Right lung (tissue), 10 donors: ENCODE measurements at places on chromosomes 4 and X. TPM values are rescaled to one million over a fixed set of nuclear protein-coding genes. Genes with fewer than 3 reads are reported as not detected.
A peak's percentile ranks its signal among the peaks of the same experiment; 100 is the strongest.

DNA sequence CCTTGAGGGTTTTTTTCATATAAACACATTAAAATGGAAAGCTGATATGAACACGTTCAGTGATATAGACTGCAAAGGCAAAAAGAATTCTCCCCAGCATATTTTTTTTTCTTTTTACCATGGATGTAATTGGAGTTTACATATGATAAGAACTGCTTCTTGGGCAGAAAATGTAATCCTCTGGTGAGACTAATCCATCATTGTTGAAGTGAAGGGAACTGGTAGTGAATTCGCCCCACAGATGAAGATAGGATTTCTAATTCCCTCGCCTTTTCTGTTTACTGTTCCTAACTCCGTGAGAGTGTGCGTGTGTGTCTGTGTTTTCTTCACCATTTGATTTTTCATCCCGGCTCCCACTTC, 88.9 kb downstream of the GPR143 start:
- no peak for DNase-seq

The CLCN3 gene
- 67.2 TPM for polyA plus RNA-seq

GRCh38 chr4:180675359-180675650, 1567.9 kb upstream of the TENM3 start:
- no peak for DNase-seq

- DNase-seq: no peak
Observed at GRCh38 chr4:128284317-128284716, 3.3 kb downstream of the PGRMC2 start.

GRCh38 chr4:7944599-7945220, 5.0 kb upstream of the AFAP1 start:
- DNase-seq: no peak

The GLRB gene
- 6.0 TPM for polyA plus RNA-seq

The SRPK3 gene
- 0.63 TPM for polyA plus RNA-seq

The HERC6 gene
- 10.8 TPM for polyA plus RNA-seq

DNA sequence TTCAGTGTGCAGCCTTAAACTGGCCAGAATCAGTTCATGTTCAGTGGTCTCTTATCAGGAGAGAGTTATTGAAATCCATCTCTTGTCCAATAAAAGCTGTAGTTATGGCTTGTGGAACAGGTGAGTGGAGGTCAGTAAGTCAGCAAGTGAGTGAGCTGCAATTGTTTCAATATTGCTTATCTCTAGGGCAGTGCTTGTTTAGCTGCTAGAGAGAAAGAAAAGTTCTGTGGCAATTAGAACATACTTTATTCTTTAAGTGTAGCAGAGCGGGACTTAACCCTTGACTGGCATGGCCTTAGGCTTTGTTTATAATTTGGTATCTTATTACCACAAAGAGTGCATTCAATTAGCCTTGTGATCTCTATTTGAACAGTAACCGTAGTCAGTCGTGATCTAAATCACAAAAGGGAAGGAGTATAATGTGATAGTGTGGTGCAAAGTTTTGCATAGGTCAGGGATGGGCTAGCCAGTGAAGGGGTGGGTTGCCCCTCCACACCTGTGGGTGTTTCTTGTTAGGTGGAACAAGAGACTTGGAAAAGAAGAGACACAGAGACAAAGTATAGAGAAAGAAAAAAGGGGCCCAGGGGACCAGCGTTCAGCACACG, 6.9 kb upstream of the ETDC start:
- DNase-seq: no peak

The CTAG1A gene
- not detected for polyA plus RNA-seq

The PAGE5 gene
- polyA plus RNA-seq: not detected

DNA sequence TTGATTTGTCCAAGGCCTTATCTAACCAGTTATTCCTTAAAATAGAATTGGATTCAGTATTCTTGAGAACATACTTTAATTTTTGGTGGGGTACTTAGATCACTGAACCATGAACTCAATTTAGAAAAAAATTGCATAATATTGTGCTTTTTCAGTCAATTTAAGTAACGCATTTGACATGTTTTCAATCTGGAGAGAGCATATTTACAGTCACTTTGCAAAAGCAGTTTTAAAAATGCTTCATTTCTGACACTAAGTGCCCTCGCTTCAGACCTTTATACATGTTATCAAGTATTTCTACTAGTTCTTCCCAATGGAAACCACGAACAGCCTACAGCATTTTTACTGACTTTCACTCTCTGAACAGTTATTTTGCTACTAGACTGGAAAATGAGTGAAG, 257.1 kb upstream of the NDST4 start:
- no peak for DNase-seq

DNA sequence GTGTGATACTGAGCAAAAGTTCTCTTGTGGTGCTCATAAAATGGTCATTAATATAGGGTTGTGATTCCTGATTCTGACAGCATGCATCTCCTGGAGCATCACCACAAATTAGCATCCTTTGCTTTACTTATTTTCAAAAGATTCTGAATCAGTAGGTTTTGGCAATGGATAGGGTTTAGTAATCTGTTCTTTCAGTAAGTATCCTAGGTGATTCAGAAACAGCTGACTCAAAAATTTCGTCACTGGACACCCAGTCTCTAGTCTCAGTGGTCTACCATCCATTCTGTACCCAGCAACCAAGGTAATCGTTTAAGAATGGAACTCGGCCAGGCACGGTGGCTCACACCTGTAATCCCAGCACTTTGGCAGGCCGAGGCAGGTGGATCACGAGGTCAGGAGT, 4.1 kb downstream of the CBLL2 start:
- DNase-seq: no peak

DNA sequence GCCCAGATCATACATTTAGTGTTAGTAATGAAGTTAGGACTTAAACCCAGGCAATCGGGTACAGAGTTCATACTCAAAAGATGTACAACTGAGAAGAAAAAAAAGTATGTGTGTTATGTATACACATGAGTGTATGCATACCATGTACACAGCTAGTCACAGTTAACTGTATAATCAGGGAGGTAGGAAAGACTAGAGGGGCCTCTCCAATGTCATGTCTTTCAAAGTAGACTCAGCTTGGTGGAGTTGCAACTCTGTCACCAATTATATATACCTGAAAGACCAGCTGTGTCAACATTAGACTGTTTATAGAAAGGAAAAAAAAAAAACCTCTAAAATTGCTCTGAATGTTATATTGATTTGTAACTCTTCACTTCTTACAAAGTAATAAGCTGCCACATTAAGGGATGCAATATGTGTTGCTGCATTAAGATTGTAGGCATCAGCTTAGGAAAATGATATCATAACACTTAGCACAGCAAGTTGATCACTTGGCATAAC, 167.5 kb downstream of the DCTD start:
- no peak for DNase-seq

GRCh38 chr4:22031423-22031822, 82.9 kb upstream of the KCNIP4 start:
- no peak for DNase-seq

The MAOB gene
- polyA plus RNA-seq: 10.9 TPM

DNA sequence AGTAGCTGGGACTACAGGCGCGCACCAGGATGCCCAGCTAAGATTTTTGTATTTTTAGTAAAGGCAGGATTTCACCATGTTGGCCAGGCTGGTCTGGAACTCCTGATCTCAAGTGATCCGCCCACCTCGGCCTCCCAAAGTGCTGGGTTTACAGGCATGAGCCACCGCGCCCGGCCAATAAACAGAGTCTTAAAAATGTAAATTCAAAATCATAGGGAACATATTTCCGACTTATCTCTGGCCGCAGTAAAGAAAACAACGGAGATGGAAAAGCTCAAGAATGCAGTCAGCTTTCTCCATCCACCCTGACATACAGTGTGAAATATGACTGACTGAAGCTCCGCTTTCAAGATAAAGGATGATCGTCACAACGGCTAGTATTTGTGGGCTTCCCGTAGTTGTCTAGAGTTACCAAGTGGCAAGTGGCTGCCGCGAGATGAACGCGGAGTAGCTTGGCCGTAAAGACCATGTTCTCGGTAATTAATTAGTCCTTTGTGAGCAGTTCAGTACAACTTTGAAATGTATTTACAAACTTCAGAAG, 495.1 kb upstream of the FAT1 start:
- DNase-seq: peak; percentile 39

DNA sequence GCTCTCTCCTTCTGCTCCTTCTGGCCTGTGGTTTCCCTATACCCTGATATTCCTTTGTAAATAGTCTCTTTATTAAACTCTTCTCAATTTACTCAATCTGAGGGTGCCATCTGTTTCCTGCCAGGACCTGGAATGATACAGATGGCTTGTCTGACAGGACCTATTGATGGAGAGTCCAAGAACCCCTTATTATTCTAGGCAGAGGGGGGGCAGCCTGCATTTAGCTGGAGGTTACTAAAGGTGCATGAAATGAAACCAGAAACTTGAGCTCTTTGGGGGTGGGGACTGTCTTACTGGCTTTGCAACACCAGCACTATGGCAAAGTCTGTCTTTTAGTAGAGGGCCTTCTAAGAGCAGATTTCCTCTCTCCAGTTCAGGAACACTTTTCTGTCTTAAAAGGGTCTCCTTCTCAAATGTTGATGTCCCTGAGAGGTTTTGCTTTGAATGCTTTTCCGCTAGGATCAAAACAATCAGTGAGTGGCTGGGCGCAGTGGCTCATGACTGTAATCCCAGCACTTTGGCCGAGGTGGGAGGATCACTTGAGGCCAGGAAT, 162.5 kb upstream of the MED14 start:
- DNase-seq: no peak

The ARAP2 gene
- 4.8 TPM for polyA plus RNA-seq

GRCh38 chr4:55409468-55410171, 13.9 kb downstream of the TMEM165 start:
- no peak for DNase-seq

The RAB41 gene
- polyA plus RNA-seq: 0.73 TPM

The NFXL1 gene
- 26.5 TPM for polyA plus RNA-seq

DNA sequence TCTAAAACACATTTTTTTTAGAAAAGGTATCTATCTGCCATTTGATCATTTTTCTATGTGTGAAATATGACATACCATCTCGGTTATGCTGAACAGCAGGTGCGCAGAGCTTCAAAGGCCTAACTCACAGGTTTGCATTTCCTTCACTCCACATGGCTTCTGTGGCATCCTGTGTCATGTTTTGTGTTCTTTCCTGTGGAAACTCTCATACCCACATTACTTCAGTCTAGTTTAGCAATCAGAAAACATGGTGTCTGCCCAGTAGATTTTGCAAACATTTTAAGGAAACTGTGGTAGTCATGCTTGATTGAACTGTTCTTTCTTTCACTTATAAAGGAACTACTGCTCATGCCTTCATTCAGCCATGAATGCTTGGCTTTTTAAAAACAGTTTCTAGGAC, 11.3 kb upstream of the ARAP2 start:
- no peak for DNase-seq

- DNase-seq: no peak
Observed at GRCh38 chrX:18666614-18667013, 5.3 kb downstream of the RS1 start.

GRCh38 chrX:23114241-23114640, 114.5 kb downstream of the DDX53 start:
- no peak for DNase-seq

DNA sequence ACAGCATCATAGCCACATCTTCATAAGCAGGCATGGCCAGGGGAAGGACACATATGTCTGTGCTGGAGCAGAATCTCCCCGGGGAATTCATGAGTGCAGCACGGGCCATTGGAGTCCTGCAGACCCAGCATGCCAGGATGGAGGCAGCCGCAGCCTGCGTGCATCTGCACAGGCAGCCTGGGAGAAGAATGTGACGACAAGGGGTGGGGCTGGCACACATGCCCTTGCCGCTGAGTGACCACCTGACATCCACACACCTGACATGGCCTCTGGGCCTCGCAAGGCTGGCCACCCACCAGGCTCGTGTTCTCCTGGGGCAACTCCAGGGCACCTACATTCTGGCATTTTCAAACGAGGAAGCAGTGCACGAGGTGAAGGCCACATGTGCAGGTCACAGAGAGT, 66.2 kb upstream of the AFAP1 start:
- DNase-seq: no peak

GRCh38 chrX:49247916-49248811, 12.9 kb downstream of the CCDC22 start:
- no peak for DNase-seq

The SUPT20HL2 gene
- not detected for polyA plus RNA-seq

The MAPK10 gene
- 30.9 TPM for polyA plus RNA-seq

- no peak for DNase-seq
Observed at GRCh38 chr4:183399126-183399522, 45.3 kb upstream of the CDKN2AIP start.

The TMEM255A gene
- polyA plus RNA-seq: 1.3 TPM

DNA sequence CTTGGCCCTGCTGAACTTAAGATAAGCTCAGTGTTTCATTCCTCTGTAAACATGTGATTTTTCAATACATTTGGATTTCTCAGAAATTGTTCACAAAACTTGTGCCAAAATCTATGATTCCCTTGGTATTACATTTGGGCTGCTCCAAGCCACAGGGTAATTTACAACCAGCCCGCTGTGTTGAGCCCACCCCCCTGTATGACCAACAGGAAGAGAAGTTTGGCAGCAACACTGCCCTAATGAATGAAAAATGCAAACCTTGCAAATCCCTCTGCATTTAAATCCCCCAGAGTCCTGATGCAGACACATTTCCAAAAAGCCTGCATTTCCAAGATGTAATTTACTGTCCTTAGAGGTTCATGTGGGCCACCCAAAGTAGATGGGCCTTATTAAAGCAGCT, 34.1 kb upstream of the GAB1 start:
- peak; percentile 55 for DNase-seq

DNA sequence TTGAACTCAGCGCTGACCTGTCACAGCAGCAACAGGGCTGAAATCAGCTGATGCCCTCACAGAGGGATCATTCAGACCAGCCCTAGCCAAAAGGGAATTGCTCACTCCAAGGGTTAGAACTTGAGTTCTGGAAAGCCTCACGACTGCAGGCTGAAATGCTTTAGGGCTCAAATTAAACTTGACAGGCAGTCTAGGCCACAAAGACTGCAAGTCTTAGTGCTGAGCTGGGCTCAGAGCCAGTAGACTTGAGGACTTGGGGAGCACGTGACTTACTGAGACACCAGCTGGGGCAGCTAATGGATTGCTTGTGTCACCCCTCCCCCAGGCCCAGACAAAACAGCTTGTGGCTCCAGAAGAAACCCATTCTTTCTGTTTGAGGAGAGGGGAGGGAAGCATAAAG, 119.0 kb upstream of the SLC6A14 start:
- peak; percentile 76 for DNase-seq

DNA sequence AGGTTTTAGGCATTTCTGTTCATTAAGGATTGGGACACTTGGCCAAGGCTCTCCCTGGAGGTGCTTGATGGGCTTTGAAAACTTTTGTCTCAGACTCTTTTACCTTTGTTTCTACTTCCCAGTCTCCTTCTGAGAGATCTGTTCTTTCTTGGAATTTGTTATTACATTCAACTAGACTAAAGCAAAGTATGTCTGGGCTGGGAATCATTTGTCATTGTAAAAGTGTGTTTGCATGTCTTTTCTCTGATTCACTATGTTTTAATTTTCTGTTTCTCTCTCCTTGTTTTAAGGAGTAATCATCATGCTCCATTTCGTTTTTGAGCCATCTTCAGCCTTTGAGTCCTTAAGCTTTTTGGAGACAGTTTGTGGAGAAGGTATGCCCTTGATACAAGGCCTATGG, 12.2 kb upstream of the PGRMC2 start:
- no peak for DNase-seq

- DNase-seq: no peak
Observed at GRCh38 chr4:86313656-86314055, 46.2 kb downstream of the MAPK10 start.

GRCh38 chrX:40006106-40007017, 91.4 kb downstream of the BCOR start:
- peak; percentile 28 for DNase-seq
